M059J (cell line): ENCODE measurements at places on chromosomes 6 and 20. TPM values are rescaled to one million over a fixed set of nuclear protein-coding genes. Genes with fewer than 3 reads are reported as not detected.
A peak's percentile ranks its signal among the peaks of the same experiment; 100 is the strongest.

MOG gene
- not detected in 2 replicates for total RNA-seq

VGLL2 gene
- total RNA-seq: not detected in 2 replicates

SLC26A8 gene
- total RNA-seq: 0.10 TPM in 1 of 2 replicates, not detected in the other

LPA gene
- total RNA-seq: not detected in 2 replicates

DNA sequence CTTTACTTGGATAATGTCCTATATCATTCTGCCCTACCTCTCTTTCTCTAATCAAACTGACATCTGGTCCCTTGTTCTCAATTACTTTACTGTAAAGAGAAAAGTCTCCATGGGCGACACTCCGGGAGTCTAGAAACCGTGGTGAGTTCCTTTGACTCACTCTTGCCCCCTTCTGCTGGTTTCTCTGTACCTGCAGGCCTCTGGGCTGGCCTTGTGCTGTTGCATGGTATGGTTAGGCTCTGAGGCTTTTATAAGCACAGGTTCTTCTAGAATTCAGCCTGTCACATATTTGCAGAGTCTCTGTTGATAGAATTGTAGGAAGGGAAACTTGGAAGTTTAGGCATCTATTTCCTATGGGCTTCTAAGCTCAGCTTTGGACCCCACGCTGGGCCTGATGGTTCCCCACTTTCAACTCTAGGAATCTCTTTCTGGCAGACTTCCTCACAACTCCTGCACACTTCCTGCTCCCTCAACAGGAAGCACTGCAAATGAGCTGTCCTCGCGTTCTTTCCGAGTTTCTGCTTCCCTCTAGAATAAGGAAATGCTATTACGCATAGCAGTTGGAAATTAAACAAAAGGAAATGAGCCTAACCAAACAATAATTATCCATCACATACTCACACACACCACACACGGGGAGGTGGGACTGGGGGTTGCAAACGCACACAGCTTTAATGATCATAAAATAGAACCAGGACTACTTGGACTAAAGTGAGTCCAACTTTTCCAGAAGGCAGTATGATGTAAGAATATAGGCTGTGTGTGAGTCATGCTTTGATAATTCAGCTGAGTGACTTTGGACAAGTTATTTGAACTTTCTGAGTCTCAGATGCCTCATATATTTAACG lies 683.3 kb downstream of the QKI start:
- DNase-seq: peak; percentile 69

DNA sequence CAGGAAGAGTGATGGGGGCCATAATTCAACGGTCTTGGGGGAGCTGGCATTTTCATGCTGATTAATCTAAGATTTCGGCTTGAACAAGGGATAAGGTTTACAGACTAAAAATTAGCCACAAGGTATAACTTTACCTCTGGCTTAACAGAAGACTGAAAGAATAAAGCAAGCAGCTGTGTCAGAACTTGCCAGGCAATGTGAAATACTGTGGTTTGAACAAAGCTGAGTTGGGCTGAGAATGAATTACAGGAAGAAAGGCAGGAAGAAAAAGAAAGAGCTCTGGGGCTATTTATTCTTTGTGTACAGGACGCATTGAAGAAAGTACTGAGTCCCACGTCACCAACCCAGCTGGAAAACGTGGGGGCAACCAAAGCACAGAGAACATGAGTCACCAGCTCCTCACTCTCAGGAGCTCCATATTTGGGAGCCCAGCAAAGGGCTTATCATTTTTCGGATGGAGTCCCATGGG lies 121.5 kb upstream of the NEDD9 start:
- peak; percentile 92 for DNase-seq

DNA sequence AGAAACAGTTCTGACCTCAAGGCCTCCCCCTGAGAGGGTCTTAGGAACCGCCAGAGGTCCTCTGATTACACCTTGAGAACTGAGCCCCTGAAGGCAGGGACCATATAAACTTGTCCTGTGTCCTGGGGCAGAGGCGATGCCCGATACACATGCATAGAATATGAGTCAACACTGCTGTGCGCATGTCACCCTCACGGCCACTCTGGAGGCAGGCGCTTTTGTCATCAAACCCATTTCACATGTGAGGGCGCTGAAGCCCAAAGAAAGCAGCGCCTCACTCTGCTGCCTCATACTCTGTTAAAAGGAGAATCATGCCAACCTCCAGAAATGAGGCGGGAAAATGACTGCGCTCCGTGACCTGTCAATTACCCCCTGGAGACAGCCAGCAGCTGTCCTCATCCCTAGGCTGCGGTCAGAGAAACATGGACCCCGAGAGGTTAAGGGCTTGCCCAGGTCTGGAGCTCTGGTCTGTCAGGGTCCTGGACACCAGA lies 158.3 kb downstream of the GRM4 start:
- DNase-seq: peak; percentile 15

DNA sequence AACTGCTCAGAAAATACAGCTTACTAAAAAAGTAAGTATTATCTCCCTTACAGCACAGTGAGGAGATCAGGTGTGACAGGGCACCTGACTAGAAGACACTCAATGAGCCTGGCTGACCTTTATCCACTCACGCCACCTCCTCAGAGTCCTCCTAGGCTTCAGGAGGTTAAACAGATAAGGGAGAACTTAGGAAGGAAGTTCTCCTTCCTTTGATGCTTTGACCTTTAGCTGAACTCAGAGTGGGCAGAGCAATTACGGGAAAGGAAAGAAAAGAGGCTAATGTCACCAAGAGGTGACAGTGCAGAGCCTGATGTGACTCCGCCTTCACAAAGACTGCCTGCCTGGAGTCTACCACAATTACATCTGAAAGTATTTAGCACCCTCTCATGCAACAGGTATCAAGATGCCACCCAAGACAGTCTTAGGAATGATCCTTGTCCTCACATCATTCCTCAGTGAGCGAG lies 36.7 kb downstream of the MAN1A1 start:
- DNase-seq: no peak

DNA sequence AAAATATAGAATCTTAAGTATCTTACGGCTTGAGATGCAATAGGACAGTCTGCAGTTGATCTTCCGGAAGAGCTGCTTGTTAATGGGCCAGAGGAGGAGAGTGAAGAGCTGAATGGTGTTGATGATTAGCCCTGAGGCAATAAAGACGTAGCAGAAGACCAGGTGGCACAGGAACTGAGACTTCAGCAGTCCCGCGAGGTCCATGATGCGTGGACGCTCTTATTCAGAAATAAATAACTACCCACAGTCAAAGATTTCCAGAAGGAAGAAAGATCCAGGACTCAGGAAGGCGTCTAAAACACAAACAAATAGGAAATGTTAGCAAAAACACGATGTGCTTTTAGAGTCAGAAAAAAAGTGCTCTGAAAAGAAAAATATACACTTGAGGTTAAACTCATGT lies 41.9 kb downstream of the AGPAT4 start:
- no peak for DNase-seq

DNA sequence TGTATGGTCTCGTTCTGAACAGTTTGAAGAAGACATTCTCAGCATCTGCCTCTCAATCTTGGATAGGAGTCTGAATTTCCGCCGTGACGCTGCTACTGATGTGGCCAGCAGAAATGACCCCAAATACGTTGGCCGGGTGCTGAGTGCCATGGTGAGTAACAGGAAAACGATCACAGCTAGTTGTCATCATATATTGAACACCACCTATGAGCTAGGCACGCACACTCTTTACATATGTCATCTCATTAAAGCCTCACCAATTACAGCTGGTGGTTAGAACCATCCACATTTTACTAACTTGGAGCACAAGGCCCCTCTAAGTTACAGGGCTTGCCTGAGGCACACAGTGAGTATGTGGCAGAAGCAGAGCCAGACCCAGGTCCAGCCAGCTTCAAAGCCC lies 17.1 kb downstream of the TGM3 start:
- DNase-seq: no peak

- DNase-seq: peak; percentile 75
Observed at GRCh38 chr6:163536770-163537169, 122.3 kb downstream of the QKI start.

- DNase-seq: no peak
Observed at GRCh38 chr6:112317461-112317860, 29.7 kb upstream of the RFPL4B start.

DNA sequence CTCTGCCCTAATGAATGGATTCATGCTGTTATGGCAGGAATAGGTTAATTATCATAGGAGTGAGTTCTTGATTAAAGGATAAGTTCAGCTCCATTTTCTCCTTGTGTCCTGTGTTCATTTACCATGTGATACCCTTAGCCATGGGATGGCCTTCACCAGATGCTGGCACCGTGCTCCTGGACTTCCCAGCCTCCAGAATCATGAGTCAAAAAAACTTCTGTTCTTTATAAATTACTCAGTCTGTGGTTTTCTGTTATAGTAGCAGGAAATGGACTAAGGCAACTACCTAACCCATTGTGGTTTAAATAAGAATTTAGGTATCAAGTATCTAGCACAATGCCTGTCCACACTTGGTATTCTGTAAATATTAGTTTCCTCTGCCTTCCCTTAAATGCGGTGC lies 223.5 kb downstream of the MEI4 start:
- peak; percentile 46 for DNase-seq
